ENCODE measurements at places on chromosomes 5 and 9.

- DNase-seq: no peak
Observed at GRCh38 chr5:31382051-31382878, 149.6 kb downstream of the DROSHA start.

GRCh38 chr5:61332851-61333320 is 828 bp downstream of the ZSWIM6 start:
- DNase-seq: no peak

DNA sequence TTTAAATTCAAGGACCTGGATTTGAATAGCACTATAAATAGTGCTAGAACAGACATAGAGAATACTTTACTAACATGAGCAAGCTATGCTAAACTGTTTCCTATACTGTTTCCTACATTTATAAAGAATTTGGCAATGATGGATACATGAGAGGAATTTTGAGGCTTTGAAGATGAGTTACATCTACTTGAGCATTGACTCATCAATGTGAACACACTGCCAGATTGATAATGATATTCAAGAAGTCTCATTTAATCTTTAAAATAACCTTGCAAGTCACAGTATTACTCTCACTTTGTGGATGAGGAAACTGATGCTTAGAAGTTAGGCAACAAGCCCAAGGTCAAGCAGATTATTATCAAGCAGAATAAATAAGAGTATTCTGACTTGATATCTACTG is 281.9 kb downstream of the DNAH5 start:
- DNase-seq: no peak

- no peak for DNase-seq
Observed at GRCh38 chr5:36138900-36139683, 12.6 kb downstream of the LMBRD2 start.

DNA sequence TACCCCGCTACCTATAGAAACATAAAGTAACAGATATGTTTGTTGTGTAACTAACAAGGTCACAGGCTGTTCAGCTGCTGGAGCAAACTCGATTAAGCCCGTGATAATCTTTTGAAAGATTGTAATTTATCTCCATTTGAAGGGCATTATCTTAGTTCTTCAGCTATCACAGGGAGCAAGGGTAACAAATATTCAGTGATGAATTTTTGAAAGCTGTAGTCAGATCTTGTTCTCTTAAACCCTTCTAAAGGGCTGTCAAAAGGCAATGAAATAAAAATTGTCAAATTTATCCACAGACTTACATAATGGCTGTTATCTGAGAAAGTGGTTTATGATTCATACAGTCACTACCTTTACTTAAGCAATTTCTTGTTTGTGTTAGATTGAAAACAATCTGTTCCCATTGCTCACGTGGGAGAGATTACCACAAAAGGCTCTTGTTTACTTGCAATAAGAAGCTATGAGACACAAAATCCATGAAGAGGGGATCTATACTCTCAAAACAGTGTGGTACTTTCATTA is 78.3 kb upstream of the ZNF608 start:
- DNase-seq: peak; percentile 35

DNA sequence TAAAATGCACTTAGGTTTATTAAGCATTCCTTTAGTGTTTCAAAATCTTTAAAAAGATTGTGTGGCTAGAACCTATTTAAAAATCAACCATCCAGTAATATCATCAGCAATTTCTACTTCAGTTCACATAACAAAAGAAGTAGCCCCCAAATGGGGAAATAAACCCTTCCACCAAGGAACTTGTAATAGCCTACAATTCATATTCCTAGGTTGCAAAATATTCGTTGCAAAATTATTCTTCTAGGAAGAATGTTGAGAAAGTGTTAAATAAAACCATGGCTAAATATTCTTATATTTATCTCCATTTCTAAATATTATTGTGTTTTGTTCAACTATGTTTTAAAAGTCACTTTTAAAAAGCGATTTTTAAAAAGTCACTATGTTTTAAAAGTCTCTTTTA is 177.9 kb upstream of the PRLR start:
- DNase-seq: no peak

DNA sequence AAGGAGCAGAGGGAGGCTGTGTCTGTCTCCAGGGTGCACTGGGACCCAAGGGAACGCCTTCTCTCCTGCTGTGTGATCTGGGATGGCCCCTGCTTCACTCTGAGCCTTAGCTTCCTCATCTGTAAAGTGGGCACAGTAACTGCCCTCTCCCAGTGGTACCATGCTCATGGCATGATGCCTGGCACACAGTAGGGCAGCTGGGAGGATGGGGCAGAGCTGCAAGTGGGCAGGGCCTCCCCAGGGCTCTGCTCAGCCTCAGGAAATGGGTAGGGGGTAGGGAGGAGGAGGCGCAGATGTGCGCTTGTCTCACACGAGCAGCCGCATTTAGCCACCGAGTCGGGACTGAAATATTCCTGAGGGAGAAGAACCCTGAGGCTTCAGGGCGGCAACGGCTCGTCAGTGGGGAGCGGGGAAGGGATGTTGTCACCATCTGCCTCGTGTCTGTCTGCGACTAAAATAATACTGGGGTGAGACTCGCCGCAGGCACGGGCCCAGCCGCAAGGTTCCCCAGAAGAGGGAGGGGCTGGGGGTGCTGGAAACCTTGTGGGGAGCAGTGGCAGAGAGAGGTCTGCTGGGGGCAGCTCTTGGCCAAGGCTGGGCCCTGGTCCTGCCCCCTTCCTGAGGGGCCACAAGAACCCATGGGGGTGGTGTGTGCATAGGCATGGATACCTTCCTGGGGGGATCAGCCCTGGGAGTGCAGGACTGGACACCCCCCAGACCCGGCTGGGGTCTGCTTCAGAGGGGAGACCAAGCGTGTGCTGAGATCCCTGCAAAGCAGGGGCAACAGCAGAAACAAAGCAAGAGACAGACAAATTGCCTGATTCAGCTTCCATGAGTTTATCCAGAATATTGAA is 55.2 kb upstream of the PSD2 start:
- DNase-seq: no peak

- DNase-seq: no peak
Observed at GRCh38 chr9:136010615-136011361, 49.6 kb upstream of the UBAC1 start.

DNA sequence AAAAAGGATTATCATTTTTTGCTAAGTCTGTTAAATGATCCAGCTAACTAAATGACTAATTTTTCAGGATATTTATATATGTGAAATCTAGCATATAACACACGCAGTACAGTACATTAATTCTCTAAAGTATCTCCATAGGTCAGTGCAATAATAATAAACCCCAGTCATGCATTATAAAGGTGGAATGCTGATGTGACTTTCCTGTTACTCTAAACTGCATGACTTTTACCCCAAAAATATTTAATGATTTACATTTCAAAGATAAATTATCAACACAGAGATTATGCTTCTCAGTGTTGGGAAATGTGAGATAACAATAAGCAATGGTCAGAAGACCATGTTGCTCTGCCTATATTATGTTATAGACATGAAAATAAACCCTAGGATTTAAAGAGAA is 34.1 kb upstream of the PAM start:
- DNase-seq: no peak

DNA sequence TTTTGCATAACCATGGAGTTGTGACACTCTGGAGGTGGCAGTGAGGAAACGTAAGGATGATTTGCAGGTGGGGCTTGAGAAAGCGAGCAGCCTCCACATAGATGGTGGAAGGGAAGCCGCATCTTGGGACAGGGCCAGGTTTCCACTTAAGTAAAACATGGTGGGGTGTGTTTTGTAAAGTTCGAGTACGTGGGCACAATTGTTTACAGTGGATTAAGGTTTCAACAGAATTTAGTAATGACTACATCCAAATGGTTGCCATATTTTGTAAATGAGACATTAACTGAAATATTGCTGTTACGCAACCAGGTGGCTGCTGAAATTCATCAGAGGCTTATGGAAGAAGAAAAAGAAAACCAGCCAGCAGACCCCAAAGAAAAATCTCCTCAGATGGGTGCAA is 85.4 kb upstream of the IL7R start:
- DNase-seq: peak; percentile 68

GRCh38 chr9:5231212-5231611 is at the start of gene INSL4:
TSS of gene INSL4 (plus strand) at chr9:5231419. CDS start at chr9:5231524, 105 bp downstream.
- no peak for DNase-seq

- DNase-seq: no peak
Observed at GRCh38 chr9:104794070-104794469, 30.1 kb downstream of the NIPSNAP3B start.

Measured in HTR-8/SVneo (cell line).